Putamen (tissue), 1 donor: ENCODE measurements at places on chromosomes 2 and 18.

GRCh38 chr2:208183526-208183925 lies 6.3 kb downstream of the C2orf80 start:
- DNase-seq: no peak

DNA sequence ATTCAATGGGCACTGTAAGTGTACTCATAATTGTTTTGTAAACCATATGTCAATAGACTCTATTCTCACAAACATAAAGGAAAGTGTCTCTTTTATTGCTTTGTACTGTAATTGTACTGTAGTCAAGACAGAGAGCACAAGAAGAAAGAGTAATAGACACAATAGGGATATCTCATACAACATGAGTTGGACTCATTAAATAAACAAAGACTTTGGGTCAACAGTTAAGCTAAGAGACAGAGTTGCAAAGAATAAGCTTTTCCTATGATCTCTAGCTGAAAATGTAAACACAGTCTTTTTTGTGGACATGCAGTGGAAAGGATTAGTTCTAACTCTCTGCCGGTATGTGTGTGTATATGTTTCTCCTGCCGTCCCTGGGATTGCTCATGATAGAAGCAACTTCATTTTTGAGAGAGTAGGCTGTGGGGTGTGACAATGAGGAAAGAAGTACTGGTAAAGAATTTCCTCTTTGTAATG lies 13.9 kb upstream of the KYNU start:
- DNase-seq: no peak

DNA sequence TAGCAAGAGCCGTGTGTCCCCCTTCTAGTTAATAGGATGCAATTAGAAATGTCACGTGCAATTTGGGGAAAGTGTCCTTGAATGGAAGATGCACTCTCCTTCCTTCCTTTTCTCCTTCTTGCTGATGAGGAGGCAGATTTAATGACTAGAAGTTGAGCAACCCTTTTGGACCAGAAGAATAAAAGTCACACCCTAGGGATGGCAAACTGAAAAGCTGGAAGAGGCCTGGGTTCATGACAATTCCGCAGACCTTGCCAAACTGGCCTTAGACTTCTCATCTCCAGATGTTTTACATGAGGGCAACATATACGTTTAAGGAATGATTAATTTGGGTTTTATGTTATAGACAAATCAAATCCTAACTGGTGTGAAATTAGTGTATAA lies 38.6 kb upstream of the NCOA1 start:
- DNase-seq: no peak

DNA sequence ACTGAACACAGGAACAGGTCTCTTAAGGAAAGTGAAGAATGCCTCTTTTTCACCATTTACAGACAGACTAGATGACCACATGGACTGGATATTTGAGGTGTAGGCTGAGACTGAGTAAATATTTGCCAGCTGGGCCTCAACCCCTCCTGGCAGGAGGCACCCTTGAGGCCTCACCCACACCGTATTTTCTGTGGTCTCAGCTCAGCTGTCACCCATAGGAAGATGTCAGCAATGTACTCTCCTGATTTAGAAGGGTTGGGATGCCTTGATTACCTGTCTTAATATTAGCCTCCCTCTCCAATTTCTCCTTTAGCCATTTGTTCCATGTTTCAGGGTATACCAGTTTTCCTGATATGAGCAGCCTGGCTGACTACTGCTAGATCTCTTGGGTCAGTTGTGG lies 20.3 kb downstream of the ADCYAP1 start:
- DNase-seq: no peak

DNA sequence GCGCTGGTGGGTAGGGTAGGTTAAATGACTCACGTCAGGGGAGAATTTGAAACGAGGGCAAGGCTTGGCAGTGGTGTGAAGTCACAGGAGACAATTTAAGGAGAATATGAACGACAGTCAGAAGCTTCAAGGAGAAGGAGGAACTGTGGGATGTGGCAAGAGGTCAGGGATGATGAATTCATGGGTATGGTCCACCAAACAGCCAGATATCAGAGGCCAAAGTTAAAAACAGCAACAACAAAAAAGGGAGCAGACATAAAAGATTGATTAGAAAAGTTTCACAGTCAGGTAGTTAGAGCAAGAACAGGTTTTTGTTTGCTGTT lies 1.4 kb upstream of the ZNF396 start:
- DNase-seq: no peak

DNA sequence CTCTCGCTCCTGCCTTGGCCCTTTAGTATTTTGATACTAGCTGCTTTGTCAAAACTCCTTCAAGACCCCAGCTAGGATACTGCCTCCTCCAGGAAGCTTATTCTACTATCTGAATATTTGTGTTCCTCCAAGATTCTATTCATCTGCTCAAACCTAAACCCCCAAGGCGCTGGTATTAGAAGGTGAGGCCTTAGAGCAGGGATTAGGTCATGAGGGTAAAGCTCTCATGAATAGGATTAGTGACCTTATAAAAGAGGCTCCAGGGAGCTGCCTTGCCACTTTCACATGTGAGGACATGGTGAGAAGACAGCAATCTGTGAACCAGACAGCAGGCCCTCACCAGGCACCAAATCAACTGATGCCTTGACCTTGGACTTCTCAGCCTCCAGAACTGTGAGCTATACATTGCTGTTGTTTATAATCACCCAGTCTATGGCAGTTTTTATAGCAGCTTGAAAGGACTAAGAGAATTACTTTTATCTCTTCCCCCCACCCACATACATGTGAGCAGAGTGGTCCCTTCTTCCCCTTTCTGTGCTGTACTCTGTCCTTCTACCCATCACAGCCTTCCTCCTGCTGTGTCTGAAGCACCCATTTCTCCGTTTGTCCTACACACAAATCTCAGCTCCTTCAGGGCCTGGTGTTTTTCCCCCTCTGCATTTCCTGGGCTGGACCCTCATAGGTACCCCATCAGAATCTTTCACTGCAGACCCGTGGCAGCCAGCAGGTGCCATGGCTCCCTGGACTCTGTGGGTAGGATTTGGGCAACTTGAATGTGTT lies 54.5 kb downstream of the HS1BP3 start:
- no peak for DNase-seq

- no peak for DNase-seq
Observed at GRCh38 chr18:74291472-74291770, 342 bp downstream of the CYB5A start.

DNA sequence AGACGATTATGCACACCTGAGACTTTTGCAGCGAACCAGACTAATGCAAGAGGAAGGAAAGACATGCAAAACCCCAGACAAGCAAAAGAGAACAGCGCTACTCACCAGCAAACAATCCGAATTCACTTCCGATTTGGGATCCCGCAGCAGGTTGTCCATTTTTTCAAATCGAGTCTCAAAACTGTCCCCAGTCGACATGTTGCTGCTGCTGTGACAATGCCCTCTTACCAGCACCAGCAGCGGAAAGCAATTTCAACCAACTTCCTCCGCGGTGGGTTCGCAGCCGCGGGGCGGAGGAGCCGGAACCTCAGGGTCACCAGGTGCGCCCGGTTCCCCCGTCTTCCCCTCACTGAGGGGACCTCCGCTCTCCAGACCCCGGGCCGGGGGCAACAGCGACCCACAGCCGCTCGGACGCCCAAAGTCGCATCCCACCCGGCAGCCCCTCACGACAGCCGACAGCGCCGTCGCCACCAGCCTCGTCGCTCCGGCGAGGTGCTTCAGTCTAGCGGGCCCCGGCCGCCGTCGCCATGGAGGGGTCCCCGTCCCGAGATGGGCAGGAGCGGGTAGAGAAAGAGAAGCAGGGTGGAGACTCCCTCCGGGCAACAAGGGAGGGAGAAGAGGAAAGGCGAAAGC lies 784 bp downstream of the ROCK1 start:
- DNase-seq: peak; percentile 45

- peak; percentile 71 for DNase-seq
Observed at GRCh38 chr2:176187899-176188773, at the start of gene HOXD1. TSS of gene HOXD1 (plus strand) at chr2:176188668. CDS start at chr2:176188802, 134 bp downstream.

- DNase-seq: no peak
Observed at GRCh38 chr2:144011098-144011497, 508.8 kb downstream of the ZEB2 start.

GRCh38 chr2:16656784-16657391 lies 8.7 kb downstream of the CYRIA start:
- DNase-seq: peak; percentile 75

GRCh38 chr2:29239209-29239960 lies 124.2 kb downstream of the CLIP4 start:
- no peak for DNase-seq

DNA sequence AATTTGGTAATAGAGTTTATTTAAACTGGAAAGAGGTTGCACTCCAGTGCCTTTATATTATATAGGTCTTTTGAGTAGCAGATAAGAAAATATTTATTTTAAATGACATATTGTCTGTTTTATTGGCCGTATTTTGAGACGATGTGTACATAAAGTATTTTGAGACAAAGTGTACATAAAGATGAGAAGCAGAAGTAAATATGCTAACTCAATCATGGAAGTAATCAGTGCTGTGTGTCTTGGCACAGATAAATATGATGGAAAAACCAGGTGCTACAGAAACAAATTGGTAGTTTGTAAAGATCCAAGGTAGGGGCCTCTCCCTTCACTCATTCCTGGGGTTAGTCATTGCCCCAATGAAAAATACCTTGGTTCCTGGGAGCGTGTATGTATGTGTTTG lies 382.9 kb downstream of the DSEL start:
- no peak for DNase-seq

DNA sequence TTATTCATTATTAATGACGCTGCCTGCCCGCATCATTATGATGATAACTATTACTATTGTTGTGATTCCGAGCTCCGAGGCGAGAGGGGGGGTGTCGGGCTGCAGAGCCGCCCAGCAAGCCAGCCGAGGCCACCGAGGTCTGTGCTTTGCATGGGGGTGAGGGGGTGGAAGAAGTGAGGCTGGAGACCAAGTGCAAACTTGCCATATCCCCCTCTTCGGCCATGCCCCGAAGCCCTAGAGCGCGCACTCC lies 3.6 kb downstream of the BCL11A start:
- DNase-seq: no peak

DNA sequence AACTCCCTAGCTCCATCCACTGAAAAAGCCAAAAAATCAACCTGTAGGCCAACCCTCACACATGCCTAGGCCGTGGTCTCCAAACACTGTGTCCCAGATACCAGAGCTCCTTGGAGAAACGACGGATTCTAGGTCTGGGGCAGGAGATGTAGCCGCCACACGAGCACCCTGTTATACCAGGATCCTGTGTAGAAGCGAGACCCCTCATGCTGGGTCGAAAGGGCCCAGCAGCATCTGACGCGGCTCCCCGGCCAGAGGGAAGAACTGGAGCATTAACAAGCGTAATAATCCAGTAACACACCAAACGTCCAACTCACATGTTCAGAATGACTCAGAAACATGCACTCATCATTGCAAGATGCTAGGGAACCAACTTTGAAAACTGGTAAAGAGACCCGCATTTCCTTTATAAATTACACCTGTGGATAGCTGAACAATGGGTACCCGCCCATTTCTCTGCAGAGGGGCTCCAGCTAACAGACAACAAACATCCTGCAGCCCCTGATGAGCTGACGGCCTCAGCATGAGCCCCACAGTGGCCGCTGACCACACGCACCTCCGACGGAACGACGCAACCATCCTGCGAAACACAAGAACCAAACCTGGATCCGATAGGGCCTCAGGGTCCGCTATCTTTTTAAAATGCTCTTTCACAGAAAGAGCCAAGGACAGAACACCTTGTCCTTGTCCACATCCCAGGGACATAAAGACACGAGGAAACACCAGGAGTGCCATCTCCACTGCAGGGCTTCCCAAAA lies 14.2 kb downstream of the SLC66A2 start:
- DNase-seq: no peak

GRCh38 chr2:239273280-239274234 lies 127.3 kb downstream of the HDAC4 start:
- DNase-seq: no peak

- no peak for DNase-seq
Observed at GRCh38 chr2:43038034-43038695, 188.2 kb downstream of the ZFP36L2 start.

DNA sequence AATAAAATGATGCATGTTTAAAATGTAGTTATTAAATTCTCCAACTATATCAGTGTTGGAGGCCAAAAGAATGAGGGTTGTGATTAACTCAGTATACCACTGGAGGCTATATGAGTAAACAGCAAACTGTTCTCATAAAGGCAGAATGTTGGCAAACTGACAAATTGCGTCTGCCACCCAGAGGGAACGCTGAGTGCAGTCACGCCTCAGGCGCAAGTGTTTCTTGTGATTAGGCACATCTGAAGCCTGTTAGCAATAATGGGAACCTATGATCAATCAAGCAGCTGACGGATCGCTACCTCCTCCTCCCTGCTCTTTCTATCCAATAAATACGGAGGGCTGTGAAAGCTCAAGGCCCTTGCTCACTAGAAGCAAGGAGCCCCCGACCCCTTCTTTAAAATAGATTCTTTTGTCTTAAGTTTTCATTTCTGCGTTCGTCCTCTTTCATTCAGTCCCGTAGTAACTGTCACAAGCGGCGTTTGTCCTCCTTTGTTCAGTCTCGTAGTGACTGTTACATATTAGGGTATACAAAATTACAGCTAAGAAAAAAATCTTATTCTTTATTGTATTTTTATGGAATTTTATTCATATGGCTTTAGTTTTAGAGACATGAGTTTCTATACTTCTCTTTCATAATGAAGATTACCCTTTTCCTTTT lies 16.3 kb upstream of the RMND5A start:
- DNase-seq: no peak

- DNase-seq: no peak
Observed at GRCh38 chr18:3411327-3411726, 38.6 kb upstream of the TGIF1 start.

DNA sequence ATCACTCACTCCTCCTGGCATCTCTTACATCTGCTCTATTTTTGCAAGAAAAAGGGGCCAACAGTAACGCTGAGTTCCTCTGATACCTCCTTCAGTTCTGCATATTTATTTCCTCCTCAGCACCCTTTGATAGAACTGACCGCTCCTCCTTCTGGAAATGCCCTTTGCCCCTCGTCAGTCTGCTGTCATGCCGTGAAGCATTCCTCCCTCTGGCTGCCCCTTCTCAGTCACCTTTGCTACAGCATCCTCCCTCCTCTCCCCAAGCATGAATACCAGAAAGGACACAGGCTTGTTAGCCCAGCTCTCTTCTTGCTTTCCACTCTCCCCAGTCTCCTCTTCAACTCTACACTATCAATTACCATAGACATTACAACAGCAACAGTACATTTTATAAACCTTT lies 135.4 kb downstream of the NBAS start:
- peak; percentile 7 for DNase-seq

DNA sequence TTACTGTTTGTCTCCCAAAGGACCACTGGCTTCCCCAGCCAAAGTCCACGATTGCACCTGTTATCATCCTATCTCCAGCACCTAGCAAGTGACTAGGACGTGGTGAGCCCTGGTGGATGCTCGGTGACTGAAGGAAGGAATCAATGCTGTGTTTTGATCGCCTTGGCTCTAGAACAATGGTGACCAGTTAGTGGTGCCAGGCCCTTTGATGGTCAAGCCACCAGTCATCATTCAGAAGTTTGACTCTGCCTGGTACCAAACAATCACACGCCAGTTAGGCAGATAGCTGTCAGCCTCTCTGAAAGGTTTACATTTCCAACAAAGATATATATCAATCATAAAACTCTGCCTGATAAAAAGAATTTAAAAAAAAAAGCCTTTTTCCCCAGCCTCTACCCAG lies 244.1 kb downstream of the SH3BP4 start:
- DNase-seq: peak; percentile 73
